H1 (cell line): ENCODE measurements at places on chromosomes 3 and 15. TPM values are rescaled to one million over a fixed set of nuclear protein-coding genes. Genes with fewer than 3 reads are reported as not detected.

The CACNA1D gene
- 2.0 and 2.5 TPM in 2 replicates for polyA plus RNA-seq

DNA sequence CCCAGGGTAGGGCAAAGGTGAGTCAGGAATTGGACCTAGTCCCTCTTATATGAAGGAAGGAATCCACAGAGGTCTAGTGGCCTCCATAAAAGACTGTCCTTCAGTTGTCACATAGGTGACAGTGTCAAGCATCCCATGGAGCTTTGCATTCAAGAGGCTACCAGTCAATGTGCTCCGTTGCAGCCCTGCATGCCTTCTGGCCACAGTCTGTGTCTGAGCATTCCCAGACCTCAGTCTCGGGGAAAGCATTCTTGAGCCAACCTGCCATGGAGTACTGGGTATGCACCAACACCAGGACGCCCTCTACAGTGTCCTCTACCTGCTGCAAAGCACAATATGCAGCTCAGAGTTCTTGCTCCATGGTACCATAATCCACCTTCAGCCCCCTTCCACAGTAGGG, 46.7 kb upstream of the VGLL3 start:
- DNase-seq: no peak

The SNRPN gene
- 1,396 and 1,684 TPM in 2 replicates for polyA plus RNA-seq

The CLRN1 gene
- polyA plus RNA-seq: 0.17 and 0.20 TPM in 2 replicates

The ARHGEF26 gene
- polyA plus RNA-seq: 3.1 and 4.9 TPM in 2 replicates

- no peak for DNase-seq
These were observed 43.7 kb upstream of the MFGE8 start for GRCh38 chr15:88956906-88957305.

The MYO5A gene
- polyA plus RNA-seq: 8.9 and 11.4 TPM in 2 replicates

The NBEAL2 gene
- polyA plus RNA-seq: 27.3 and 47.8 TPM in 2 replicates

GRCh38 chr3:29583861-29584260, 303.0 kb downstream of the RBMS3 start:
- no peak for DNase-seq

GRCh38 chr15:90799639-90800170, 68.7 kb upstream of the FURIN start:
- DNase-seq: no peak

GRCh38 chr3:155504682-155505081, 211.2 kb upstream of the STRIT1 start:
- no peak for DNase-seq

DNA sequence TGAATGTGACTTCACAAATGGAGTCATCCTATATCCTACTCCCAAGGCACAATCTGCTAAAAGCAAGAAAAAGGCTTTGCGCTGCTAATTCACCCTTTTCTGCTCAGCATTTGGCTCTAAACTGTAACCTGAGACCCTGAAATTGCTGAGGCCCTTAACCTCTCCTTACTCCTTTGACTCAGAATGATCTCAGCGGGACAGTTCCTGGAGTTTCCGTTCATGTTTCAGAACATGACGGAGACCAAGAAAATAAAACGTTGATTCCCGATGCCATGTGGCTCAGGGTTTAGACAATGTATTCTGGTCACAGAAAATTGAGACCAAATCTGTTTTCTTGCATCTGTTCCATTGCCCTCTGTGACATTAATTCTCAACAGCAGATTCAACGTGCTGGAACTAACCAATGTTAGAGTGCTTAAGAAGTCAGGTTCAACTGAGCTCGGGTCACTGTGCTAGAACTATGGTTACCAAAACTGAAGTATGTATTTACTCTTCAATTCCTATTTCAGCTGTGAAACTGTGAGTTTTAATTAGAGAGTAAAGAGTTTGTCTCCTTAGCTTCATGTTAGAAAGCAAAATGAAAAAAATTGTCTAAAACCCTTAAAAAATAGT, 45.4 kb upstream of the TMC3 start:
- no peak for DNase-seq

DNA sequence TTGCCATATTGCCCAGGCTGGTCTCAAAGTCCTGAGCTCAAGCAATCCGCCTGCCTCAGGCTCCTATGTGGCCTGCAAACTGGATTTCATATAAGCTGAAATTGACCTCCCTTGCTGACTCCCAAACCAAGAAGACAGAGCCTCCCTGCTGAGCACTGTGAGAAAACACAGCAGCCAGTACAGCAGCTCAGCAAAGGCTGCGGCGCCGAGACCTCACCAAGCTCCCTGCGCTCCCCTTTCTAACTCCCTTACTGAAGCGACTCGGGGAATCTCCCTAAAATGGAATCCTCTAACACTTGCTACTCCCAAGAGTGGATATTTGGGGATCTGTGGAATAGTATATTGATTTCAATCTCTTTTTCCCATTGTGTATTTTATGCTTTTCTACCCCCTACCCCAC, 34.6 kb downstream of the MUC20 start:
- no peak for DNase-seq

The FAM174B gene
- polyA plus RNA-seq: 9.3 and 10.1 TPM in 2 replicates

The KLF15 gene
- polyA plus RNA-seq: 15.7 and 27.1 TPM in 2 replicates

GRCh38 chr15:25787855-25788520, 75.1 kb downstream of the ATP10A start:
- no peak for DNase-seq

- no peak for DNase-seq
These were observed 94.0 kb downstream of the LRRC28 start for GRCh38 chr15:99345242-99345641.

- no peak for DNase-seq
These were observed 4.7 kb upstream of the CLDN1 start for GRCh38 chr3:190326930-190327329.

The OSTN gene
- 0.02 TPM in 1 of 2 replicates, not detected in the other for polyA plus RNA-seq

The SPG21 gene
- polyA plus RNA-seq: 51.4 and 67.3 TPM in 2 replicates

GRCh38 chr3:110569073-110569472, 502.5 kb upstream of the NECTIN3 start:
- DNase-seq: no peak

- no peak for DNase-seq
These were observed 74.5 kb upstream of the LARS2 start for GRCh38 chr3:45313743-45314403.

DNA sequence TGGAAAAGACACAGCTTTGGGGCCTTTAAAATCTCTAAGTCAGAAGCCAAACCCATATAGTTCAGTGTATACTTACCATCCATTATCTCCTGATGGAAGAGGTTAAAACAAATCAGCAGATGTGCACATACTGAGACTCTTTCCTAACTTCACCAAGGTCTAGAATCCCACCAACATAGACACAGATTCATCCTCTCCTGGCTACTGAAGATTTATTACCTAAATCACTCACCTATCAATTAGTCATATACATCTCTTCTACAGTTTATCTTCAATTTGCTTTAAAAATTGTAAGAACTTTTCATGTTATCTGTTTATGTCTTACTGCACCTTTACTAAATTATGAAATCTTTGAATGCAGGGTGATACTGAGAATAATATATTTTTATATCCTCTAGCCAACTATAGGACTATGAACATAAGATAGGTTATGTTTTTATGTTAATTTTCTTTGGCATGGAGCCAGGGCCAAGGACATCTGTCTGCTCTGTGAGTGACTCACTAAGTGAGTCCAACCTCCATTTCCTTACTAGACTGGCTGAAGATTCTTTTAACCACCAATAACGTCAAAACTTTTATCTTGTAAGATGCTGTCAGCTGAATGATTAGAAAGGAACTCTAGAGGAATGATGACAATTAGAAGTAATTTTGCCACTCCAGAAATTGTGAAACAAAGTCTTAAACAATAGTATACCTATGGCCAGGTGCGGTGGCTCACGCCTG, 397.6 kb downstream of the FOXP1 start:
- no peak for DNase-seq

DNA sequence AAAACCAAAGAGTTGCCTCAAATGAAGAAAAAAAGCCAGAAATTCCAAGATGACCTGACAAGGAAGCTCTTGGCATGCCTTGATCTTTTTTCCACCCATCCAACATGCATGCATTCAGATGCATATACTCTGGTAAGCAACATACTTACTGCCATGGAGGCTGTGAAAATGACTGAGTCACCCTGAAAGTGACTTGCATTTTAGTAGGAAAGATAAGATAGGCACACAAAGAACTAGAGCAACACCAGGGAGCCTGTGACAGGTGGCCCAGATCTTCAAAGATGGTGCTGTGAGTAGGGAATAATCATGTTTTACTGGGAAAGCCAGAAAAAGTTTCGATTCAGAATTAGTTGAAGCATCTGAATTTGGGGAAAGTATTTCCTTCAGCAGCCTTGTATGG, 185.1 kb upstream of the SLCO3A1 start:
- DNase-seq: no peak

GRCh38 chr3:177026505-177027277, 170.6 kb downstream of the TBL1XR1 start:
- no peak for DNase-seq

GRCh38 chr3:76487446-76487845, 552.5 kb upstream of the ROBO2 start:
- DNase-seq: no peak

- no peak for DNase-seq
These were observed 128.3 kb downstream of the SMAD6 start for GRCh38 chr15:66830358-66830757.

DNA sequence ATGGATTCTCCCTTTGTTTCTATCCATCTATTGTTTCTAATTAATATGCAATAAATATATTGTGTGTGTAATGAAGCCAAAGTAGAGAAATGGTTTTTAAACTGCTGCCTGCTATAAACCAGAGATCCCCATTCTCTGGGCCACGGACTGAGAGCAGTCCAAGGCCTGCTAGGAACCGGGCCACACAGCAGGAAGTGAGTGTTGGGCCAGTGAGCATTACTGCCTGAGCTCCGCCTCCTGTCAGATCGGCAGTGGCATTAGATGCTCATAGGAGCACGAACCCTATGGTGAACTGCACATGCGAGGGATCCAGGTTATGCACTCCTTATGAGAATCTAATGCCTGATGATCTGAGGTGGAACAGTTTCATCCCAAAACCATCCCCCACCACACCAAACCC, 85.2 kb upstream of the POMGNT2 start:
- DNase-seq: no peak

The MOBP gene
- polyA plus RNA-seq: 0.06 and 0.24 TPM in 2 replicates

DNA sequence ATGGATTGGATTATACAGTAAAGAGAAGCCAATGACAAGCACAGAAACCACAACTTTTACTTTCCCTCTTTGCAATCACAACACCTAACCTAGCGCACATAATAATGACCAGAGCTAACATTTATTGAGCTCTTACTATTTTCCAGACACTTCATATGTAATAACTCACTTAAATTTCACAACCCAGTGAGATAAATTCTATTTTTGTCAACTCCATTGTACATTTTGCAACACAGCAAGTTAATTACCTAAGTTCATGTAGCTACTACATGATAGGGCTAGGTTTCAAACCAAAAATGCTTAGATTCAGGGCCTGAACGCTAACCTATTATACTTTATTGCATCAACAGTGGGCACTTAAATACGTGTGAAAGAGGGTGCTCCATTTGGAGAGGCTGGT, 89.5 kb downstream of the GADL1 start:
- no peak for DNase-seq

DNA sequence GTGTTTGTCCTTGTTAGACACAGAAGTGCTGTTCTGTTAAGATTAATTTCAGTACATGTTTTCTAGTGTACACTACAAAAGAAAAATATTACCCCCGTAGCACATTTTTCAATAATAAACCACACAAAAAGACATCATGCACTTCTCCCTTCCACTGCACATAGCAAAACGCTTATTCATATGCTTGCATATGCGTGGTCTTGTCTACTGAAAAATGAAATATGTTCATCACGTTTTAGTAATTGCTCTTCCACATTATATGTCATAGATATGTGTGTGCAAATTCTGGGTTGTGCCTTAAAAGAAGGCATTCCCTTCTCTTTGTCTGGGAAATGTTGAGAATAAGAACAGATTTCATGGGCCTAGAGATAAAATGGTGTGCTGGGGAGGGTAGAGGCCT, 353.9 kb downstream of the NSUN3 start:
- no peak for DNase-seq

The PLCB2 gene
- polyA plus RNA-seq: 7.2 and 11.3 TPM in 2 replicates

The LDHAL6B gene
- polyA plus RNA-seq: not detected in 2 replicates
